ENCODE measurements at places on chromosomes 7 and 10.

- DNase-seq, result no peak
These were observed 145.1 kb upstream of the PCBD1 start for GRCh38 chr10:71033396-71033980.

DNA sequence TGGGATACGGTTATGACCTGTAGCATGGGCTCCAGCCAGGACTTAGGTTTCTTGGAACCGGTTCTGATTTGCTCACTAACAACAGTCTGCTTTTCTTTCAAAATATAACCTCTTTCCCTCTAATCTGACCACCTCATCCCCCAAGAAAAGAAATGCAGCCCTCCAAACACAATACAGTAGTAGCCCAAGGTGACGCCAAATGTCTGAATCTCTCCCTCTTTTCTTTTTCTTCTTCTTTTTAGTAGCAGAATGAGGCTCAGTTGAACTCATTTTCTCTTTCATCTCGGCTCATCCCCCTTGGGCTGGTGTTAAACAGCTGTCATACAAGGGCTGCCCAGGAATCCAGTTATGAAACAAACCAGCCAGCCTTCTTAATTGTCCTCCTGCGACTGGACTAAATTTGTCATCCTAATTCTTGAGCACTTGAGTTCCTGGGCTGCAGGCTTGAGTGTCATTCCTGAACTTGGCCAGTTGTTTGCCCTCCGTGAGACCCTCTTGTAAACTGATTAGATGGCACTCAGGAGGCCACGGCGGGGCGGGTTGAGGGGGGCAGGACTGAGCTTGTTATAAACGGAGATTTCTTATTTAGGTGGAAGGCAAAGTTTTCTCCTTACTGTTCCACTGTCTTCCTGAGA lies 94.8 kb downstream of the SORCS3 start:
- DNase-seq, result no peak

DNA sequence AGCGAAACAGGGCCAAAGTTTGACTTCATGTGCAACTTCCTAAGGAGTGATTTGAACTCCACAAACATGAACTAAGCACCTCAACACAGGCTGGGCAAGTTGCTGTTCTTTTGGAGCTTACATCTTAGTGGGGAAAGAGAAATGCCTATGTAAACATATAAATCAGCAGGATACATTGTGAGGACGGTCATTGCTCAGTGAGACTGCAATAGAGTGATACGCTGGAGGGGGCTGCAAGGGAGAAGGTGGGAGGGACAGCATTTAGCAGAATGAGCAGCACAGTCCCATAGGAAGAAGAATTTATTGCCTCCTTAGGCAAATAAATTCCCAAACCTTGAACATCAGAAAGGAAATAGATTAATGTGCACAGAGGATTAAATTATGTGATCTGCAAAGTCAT lies 90.0 kb downstream of the EGFR start:
- no peak for DNase-seq

- no peak for DNase-seq
These were observed 42.8 kb downstream of the SPOCK2 start for GRCh38 chr10:72045586-72045985.
